ENCODE measurements at places on chromosomes 2 and 18. TPM values are rescaled to one million over a fixed set of nuclear protein-coding genes. Genes with fewer than 3 reads are reported as not detected.

The TMEM87B gene
- 7.1 TPM for total RNA-seq

The NFU1 gene
- total RNA-seq, result 36.2 TPM

DNA sequence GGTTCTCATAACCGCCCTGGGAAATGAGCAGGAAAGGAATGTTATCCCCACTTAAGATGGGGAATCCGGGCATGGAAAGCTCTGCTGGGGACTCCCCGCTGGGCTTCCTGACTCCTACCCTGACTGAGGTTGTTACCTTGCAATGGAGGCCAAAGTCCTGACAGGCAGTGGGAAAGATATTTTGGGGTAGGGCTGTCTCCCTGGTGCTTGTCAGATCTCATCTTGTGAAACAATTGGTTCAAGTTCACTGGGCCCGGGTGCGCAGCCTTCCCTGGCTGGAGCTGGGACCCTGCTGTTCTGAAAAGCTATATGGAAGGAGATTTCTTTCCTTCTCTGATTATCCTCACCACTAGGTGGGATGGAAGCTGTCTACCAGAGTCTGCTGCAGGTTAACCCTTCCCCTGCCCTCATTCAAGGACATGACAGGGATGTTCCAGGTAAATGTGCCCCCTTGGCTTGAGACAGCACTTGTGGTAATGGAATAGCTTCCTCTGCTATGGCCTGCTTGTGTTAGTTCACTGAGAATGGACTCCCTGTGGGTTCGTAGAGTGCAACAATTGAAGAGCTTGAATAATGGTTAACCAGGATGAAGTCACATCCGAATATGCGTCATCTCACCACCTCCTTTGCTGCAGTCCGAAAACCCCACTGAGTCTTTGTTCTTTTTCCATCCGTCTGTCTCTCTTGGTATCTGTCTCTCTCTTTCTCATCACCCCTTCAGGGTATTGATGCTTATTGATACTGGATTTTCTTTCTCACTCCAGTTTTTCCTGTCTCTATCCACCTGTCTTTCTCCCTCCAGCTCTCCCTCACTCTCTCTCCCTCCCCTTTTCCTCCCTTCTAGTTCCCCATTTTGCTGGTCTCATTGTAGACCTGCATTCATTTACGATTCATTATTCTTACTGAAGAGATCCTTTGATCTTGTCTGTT, 67.8 kb upstream of the EPAS1 start:
- peak; percentile 46 for DNase-seq

GRCh38 chr2:7011356-7012083, 94.3 kb downstream of the RNF144A start:
- no peak for DNase-seq

DNA sequence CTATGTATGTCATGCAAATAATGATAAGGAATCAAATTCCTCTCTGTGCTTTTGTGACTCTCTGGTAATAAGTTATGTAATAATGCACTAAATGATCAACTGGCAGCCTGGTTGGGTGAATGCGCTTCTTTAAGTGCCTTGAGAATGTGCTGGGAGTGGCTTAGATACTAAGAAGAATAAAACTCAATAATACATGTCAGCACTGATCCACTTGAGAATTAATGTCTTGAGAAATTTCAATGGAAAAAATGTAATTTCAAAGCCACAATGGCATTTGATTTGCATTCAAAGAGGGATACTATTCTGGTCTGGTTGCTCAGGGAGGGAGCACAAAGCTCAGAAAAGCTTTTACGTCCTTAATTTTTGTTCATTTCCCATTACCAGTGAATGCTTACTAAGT, 137.7 kb upstream of the MMADHC start:
- DNase-seq, result no peak

DNA sequence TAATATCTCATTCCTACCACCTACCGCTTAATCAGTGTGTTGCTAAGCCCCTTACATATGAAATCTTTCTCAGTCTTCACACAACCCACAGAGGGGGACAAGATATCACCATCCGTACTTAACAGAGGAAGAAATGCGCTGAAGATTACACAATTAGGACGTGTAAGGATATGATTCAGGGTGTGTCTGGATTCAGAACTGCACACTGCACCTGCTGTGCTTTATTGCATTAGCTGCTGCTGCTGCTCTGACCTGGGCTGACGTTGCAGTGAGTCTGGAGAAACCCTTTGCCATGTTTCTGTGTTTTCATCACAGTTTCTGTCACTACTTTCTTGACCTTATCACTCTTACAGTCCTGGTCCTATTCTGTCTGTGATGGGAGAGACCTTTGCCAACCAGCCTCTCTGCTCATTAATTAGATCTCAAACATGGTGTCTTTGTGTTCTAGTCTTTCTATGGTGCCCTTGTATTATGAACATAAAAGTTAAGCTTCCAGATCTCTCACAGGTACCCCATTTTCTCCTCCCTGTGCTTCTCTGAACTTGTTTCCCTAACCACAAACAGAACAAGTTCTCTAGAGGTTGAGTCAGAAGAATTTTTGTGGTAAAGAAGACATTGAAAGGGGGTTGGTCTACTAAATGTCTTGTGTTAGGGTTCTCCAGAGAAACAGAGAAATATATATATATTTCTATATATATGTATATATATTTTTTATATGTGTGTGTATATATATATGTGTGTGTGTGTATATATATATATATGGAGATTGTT, 92.9 kb upstream of the CYP1B1 start:
- no peak for DNase-seq

The CHRND gene
- not detected for total RNA-seq

DNA sequence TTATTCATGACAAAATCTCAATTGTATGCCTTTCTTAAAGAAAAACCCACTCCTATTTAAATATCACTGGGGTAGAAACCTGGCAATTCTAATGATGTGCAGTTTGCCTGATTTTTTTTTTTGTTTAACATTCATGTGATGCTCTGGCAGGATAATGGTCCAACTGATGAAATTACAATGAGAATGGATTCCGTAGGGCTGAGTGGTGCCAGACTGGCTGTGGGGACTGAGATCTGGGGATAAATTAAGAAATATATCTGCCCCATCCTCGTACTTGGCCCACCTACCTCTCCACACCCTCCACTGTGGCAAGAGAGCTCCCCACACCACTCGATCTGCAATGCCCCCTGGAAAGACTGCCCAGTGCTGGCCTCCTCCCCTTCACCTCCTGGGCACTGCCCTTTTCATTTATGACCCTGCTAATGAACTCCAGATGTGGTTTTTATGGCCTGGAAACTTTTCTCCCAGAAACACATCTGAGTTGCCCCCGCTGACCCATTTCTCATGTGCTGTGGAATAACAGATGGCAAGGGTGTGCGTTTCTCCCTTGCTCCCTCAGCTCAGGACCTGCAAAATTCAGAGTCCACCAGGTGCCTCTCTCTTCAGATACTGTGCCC, 33.0 kb upstream of the RPL37A start:
- DNase-seq, result no peak

The KCNE4 gene
- total RNA-seq, result not detected

DNA sequence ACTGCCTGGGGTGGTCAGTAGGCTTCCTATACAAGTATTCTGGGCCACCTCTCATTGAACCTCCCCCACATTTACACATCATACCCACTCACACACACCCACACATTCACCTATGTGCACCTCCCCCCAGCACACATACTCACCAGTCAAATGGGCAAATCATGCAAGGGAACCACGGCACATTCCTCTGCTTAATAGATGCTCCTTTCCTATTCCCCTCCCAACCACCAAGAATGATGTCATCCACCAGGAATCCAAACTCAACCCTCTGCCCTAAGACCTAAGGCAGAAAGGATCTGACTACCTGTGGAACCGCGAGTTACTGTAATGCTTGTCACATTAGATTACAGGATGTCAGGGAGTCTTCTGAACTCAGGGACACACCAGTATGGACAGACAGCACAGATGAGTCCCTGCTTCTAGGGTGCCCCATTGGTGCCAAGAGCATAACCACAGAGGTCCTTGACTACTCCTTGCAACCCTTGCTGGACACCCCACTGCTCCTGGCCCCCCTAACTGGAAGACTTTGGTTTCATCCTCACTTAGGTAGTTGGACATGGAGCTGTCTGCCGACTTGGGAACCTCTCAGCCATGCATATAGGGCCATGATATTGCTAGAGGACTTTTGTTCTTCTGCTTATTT, 21.5 kb upstream of the CAB39 start:
- DNase-seq, result no peak

The IL36A gene
- not detected for total RNA-seq

The MROH2A gene
- total RNA-seq, result not detected

- DNase-seq, result no peak
Observed at GRCh38 chr2:129181433-129181832, 798.0 kb upstream of the RAB6C start.

DNA sequence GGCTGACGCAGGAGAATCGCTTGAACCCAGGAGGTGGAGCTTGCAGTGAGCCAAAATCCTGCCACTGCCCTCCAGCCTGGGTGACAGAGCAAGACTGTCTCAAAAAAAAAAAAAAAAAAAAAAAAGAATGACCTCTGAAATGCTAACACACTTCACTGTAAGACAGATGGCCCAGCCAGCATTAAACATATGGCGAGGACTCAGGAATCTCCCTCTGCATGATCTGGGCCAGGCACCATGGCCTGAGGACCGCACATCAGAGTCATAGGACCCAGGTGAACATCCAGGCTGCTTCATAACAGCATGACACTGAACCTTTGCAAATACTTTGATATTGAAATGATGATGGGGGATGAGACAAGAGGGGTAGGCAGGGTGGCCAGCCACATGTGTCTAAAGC, 56.1 kb upstream of the DNMT3A start:
- no peak for DNase-seq

DNA sequence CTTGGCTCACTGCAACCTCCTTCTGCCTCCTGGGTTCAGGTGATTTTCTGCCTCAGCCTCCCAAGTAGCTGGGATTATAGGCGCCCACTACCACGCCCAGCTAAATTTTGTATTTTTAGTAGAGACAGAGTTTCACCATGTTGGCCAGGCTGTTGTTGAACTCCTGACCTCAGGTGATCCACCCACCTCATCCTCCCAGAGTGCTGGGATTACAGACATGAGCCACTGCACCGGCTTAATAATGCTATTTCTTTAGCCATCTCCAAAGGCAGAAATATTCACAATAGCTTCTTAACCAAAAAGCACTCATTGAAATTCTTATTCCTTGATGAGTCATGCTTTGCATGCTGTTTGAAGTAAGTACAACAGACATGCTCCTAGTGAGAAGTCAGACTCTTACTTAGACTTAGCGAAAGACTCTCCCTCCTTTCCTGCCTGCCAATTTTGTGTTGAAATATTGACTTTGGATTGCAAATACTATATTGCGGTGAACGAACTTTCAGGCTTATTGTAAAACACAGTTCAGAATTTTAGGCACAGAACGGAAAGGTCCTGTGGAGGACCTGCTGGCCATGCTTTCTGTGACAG, 4.4 kb downstream of the ACTR3 start:
- no peak for DNase-seq

GRCh38 chr2:234823877-234824376, 127.9 kb upstream of the SH3BP4 start:
- no peak for DNase-seq

The LINC00305 gene
- not detected for total RNA-seq

The SIX3 gene
- total RNA-seq, result 1.7 TPM
